ENCODE measurements at places on chromosomes 12 and 14. TPM values are rescaled to one million over a fixed set of nuclear protein-coding genes. Genes with fewer than 3 reads are reported as not detected.

DNA sequence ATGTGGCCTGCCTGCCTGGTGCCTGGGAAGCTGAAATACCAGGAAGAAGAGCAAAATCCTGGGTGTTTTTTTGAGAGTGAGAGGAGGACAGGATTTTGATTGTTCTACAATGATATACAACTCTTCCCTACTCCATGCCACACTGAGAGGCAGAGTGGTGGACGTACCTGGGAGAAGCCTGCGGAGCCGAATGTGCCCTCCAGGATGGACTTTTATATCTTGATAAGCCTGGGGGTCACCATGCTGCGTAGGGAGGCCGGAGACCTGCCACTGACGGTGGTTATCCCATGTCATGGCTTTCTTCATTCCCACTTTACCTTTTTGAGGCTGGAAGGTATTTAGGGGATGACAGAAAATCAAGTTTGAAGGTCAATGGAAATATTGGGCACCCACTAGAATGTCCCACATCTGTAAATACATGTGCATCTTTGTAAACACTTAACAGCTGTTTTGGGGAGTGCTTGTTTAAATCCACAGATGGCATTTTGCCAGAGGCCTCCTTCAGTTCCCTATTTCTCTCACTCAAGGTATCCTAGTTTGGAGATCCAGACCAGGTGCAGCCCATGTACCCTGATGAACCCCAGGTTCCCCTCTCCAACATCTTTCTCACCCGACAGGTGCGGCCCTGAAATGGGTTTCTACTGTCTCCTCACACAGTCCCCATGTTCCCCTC, 1.1 kb upstream of the GLT1D1 start:
- no peak for DNase-seq

- DNase-seq: no peak
These were observed 17.0 kb downstream of the PPP1R1A start for GRCh38 chr12:54571193-54572188.

DNA sequence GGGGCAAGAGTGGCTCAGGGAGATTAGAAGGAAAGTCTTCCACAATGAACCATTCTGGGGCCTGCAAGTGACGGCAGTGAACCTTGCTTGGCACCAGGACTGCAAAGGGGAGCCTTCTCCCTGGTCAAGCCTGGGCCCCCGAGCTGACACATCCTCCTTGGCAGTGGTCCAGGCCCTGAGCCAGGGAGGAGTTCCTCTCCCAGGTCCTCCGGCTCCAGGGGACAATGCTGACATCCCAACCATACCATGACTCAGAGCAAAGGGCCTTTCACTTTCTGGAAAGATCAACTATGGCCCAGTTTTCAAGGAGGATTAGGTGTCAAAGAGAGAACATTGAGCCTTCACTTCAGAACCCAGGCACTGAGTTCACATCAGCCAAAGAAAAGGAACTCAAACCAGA, 756.5 kb upstream of the TBX3 start:
- DNase-seq: no peak

DNA sequence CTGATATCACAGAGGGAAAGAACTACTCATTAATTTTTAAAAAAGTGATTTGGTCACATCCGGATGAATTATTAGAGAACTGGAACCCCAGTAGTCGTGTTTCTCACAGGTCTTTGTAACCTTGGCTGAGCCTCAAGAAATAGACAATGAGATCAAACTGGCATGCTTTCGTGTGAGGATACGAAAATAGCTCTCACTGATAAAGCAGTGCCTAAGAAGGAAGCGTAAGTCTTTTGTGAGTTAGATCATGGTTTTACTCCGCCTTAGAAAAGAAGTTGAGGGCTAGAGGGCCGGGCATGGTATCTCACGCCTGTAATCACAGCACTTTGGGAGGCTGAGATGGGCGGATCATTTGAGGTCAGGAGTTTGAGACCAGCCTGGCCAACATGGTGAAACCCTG, 33.8 kb upstream of the GALNT16 start:
- no peak for DNase-seq

GRCh38 chr12:72148709-72149108, 123.5 kb upstream of the TRHDE start:
- no peak for DNase-seq

DNA sequence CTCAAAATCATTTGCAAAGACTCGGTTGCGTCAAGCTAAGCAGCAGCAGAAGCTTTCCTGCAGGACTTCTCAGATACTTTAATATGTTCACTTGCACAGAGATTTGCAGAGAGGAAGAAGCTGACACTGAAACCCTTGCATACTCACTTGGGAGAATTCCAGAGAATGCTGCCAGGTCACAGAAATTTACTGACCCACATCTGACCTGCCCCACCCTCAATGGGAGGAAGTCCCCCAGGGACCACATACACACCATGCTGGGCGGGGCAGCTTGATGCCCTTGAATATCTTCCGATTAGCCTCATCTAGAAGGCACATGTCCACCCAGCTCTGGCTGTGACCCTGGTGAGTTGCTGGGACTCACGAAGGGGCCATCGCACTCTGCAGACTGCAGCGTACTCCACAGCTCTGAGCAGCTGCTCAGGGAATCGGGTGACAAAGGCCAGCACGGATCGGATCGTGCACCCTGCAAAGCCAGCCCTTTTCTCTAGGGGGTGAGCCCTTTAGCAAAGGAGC, 83.2 kb downstream of the ITPK1 start:
- DNase-seq: no peak

GRCh38 chr12:49811961-49812401, 16.2 kb downstream of the NCKAP5L start:
- DNase-seq: no peak

DNA sequence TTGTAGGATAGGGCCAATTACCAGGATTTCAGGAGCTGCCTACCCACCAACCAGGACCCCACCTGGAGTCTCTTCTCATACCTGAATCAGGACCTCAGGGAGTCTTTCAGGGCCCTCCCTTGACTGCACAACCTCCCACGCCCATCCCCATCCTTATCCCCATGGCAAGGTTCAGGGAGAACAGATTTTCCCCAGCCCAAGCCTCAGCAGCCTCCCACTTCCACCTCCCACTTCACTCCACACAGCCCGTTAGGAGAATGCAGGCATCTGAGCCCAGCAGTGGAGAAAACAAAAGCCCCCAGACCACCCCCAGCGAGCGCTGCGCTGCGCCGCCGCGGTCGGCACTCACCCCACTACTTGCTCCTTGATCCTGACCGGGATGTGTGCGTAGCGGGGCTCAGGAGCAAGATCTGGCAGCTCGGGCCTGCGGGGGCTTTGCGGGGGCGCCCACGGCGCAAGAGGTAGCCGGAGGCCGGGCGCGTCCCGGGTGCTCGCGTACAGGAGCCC, 1.4 kb downstream of the B4GALNT1 start:
- DNase-seq: no peak

- DNase-seq: no peak
These were observed 620.7 kb downstream of the AACS start for GRCh38 chr12:125685915-125686314.

RASSF9 gene
- total RNA-seq: 0.27 TPM

RPS6KA5 gene
- 23.3 TPM for total RNA-seq

TAS2R19 gene
- 2.9 TPM for total RNA-seq

RFLNA gene
- 46.2 TPM for total RNA-seq

All from left colon (tissue), 2 donors.